ENCODE measurements at places on chromosomes 2 and 18.

DNA sequence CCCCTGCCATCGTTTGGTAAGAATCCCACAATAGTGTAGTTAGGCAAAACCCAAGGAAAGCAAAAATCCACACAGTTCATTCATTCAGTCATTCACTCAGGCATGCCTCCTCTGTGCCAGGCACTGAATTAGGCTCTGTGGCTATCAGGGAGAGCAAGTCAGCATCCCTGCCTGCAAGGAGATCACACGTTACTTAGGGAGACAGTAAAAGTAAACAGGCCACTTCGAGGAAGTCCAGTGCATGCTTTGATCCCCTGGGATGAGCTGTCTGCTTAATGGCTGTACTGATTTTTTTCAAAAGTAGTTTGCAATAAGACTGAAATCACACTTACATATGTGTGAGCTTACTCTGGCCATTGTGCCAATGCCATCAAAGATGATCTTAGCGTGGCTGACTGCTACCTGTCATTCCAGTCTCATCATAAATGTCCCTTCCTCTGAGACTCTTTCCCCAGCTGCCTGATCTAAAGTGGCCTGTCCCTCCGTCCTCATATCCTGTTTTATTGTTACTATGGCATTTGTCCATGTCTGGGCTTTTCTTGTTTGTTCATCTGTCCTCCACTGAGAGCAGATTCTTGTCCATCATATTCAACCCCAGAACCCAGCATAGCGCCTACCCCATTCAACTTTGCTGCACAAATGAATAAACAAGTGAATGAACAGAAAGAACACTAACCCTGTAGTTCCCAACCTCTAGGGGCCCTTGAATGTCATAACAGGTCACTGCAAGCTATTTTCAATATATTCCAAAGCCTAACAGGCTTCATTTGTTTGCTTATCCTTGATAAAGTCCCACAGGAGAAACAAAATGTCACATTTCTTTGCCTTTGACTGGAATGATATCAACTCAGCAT, 84.1 kb downstream of the GALNT14 start:
- no peak for DNase-seq

- DNase-seq: no peak
These were observed 204.8 kb upstream of the GALNT5 start for GRCh38 chr2:157052685-157053224.

GRCh38 chr2:61857224-61857623, 3.4 kb upstream of the FAM161A start:
- DNase-seq: no peak

DNA sequence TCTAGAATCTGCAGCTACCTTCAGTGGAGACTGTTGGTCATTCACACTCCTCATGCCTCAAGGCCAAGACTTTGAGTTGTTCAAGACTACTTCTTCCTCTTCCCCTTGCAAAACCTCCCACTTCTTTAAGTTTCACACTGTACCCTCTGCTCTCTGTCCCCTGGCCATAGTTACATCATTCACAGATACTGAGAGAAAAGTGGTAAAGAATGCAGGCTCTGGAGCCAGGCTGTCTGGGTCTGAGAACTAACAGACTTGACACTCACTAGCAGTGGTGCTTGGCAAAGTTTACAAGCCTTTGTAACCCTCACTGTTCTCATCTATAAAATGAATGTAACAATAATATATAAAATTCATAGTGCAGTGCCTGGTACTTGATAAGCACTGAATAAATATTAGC, 61.8 kb downstream of the CDH20 start:
- no peak for DNase-seq

- DNase-seq: no peak
These were observed 132.0 kb upstream of the BOD1L2 start for GRCh38 chr18:57014772-57015413.

- no peak for DNase-seq
These were observed 12.6 kb upstream of the LONRF2 start for GRCh38 chr2:100334929-100335328.

DNA sequence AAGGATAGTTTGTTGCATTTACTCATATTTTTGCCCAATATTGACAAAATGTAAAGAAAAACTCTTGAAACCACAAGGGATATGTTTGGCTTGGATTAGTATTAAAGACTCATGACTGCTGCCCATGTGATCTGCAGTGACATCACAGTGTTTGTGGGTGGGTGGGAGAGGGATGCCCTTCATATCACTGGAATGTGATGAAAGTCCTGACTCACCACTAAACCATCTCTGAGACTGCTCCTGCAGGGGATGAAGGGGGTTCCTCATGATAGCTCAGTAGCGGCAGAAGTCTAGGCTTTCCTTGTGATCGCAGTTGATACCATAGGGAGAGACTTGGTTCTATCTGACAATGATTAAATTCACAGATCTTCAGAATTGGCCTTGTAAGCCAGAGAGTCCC, 451.2 kb downstream of the CNTNAP5 start:
- no peak for DNase-seq

- DNase-seq: peak; percentile 4
These were observed 821.2 kb upstream of the ID2 start for GRCh38 chr2:7860693-7861092.

DNA sequence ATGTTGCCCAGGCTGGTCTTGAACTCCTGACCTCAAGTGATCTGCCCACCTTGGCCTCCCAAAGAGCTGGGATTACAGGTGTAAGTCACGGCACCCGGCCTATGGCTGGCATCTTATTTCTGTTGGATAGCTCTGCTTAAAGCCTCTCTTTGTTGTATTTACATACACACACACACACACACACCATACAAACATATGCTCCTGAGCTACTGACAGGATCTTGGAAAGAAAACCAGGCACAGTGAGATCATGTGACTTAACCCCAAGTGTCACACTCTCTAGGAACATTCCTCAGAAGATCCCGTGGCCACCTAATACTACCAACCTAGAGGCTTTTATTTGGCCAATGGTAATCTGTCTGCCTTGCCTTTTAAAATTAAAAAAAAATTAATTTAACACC, 85.1 kb upstream of the HAAO start:
- DNase-seq: no peak

DNA sequence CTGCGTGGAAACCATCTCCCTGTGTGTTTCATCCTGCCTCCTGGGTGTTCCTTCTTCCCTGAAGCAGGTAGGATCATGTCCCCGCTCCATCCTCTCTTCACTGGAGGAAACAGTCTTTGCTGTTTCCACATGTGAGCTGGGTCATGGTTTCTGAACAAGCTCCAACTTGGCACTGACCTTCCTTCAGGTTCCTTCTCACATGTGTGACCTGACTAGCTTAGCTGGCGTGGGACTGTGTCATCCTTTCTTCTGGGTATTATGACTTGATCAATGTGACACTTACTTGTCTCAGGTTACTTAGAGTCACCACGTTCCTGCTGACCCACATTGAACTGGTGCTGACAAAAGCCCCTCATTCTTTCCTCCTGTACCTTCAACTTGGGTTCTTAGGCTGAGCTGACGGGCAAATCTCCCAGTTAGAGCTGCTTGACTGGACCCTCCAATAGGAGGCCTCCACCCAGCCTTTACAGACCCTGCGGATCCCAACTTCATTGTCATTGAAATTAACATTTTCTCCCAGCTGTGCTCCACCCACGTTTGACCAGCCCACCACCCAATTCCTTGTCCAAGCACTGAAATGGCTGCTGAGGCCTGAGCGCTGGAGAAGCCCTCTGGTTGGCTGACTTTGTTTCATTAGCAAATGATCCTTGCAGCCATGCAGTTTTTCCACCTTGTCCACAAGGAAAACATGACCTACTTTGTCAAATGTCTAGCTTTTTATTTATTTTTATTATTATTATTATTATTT, 128.1 kb downstream of the DDX1 start:
- no peak for DNase-seq

DNA sequence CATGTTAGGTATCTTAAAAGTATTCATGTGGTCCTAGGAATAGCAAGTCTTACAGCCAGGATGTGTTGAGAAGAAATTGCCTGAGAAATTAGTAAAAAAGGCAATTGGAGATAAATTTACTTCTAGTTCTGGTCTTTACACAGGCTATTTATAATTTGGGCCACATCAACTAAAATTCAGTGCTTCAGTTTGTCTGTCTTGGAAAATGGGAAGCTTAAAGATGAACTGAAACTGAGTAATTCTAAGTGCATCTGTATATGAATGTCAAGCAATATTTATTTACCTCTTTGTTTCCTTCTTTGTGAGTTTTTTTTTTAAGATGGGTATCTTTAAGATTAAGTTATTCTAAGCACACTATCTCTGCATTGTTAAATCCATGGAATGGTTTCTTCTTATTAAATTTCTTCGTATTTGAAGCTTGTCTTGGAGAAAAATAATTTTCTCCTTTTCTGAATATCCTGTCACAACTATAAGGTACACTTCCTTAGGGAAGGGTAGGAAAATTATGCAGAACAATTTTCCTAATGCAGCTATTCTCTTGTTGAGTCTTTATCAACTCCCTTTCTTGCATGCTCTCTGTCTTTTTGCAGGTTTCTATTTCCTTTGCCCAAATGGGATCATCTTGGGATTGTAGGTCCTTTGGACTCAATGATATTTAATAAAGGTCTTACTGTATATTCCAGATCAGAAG, 39.7 kb upstream of the MMADHC start:
- no peak for DNase-seq

DNA sequence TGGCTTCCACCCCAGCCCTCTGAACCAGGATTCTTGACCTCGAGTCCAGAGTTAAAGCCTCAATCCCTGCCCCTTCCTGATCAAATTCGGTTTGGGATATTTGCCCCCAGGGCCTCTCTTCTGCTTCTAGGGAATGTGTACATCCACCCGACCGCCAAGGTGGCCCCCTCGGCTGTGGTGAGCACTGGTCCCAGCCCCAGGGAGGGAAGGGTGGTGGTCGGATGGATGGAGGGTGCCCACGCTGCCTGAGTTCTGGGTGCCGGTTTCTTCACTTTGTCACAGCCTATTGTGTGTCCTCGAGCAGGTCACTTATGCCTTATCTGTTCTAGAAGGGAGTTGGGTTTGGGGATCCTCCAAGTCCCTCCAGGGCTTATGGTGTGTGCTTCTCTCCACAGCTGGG, 6.9 kb downstream of the GMPPA start:
- DNase-seq: no peak

DNA sequence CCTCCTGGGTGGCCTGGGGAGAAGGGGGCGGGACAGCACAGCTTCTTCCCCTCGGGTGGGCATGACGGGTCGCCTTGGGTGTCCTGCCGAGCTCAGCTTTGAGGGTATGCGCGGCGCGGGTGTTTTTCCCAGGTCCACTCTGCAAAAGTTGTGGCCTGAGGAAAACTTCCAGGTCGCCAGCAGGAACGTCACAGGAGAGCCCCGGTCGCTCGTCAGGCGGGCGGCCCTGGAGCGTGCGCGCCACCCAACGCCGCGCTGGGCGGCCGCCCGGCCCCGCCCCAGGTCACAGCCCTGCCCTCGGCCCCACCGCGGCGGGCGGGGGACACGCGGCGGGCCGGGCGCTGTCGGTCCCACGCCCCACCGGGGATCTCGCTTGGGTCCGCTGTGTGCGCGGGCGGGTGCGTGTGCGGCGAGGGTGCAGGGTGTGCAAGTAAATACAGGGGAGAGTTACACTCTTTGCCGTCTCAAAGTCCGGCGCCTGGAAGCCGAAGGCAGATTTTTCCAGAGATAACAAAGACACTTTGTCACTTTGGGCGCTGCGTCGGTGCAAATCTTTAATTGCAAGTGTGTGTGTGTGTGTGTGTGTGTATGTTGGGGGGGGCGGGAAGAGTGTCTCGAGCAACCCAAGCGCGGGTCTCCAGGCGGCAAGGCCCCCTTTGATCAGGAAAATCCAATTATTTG, 616 bp upstream of the SP5 start:
- no peak for DNase-seq

GRCh38 chr2:98348066-98348561, 1.9 kb downstream of the CNGA3 start:
- DNase-seq: peak; percentile 22

DNA sequence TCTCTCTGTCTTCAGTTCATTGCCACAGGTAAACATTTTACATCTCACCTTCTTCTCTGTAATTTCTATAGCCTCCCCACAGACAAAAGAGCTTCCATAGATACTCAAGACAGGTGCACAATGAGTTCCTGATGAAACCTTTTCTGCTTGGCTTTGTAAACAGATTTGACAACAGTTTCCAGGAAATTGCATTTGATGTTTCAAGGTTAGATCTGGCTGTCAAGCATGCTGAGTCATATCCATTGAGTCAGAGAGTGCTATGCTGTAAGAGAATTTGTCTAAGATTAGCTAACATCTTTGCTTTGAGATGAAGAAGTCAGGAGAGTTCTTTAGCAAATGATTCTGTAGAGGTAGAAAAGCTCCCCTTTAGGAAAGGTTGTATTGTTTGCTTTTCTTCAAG, 40.6 kb upstream of the MAP2 start:
- DNase-seq: no peak

GRCh38 chr18:56716692-56717146, 65.6 kb downstream of the WDR7 start:
- DNase-seq: no peak

DNA sequence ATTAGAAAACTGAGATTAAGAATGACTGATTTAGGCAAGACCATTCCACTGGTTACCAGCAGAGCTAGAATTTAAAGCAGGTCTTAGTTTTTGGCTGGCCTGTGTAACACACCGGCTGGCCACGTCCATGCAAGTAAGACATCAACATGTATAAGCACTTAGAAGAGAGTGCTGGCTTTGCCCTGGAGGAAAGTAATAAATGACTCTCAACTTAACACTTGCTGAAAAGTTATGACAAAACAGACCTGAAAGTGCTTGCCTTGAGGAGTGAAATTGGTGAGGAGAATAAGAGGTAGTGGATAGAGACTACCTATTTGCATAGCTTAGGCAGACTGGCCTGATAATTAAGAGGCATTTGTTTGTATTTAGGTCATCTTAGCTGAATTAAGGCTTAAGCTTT, 165.7 kb upstream of the KCNJ3 start:
- no peak for DNase-seq

GRCh38 chr2:119758881-119759450, 756 bp upstream of the PTPN4 start:
- no peak for DNase-seq

DNA sequence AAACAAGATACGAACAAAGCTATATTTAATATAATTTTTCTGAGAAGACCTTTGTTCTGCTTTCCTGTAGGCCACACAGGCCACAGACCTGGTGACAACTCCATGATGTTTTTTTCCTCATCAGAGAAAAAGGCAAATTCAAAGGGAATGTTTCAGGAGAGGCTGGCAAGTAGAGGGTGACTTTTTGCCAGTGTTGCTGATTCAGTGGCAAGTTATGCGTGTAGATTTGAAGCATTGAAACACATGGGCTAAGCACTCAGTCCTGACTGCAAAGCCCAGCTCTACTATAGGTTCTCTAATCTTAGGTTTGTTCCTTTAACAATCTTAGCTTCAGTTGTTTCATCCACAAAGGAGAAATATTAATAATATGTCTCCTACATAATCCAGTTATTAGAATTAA, 499.8 kb downstream of the SUCLG1 start:
- DNase-seq: no peak

Measured in NCI-H2171 (cell line).